ENCODE measurements at places on chromosomes 13 and 19.

GRCh38 chr13:20512042-20512683 is 13.5 kb downstream of the CRYL1 start:
- DNase-seq = no peak

- no peak for DNase-seq
Measured at GRCh38 chr19:49906879-49907564, 10.3 kb upstream of the IL4I1 start.

DNA sequence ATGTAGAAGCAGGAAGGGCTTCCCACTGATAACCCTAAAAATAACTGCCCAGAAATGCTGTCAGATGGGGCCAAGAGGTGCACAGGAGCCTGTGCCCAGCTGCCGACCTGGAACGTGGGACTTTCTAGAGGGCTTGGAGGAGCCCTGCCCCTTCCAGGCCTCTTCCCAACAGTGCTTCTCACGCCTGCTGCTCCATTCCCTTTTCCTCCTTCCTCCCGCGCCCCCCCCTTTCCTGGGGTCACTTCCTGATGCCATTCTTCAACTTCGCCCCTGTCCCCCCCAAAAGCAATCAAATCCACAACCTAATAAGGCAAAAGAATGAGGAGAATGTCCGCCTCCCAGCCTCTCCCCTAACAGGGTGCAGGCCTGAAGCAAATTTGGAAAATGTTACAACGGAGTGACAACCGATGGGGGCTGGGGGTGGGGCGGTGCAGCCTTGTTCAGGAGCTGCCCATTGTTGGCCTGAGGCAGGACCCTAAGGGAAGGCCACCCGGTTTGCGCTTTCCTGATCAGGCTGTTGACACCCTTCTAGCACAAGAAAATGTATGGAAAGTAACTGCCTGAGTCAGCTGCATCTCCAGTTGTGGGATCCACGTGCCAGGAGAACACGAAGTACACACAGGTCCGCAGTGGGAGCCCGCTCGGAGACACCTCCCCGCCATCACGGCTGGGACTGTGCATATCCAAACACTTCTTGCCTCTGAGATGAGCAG is 18.7 kb downstream of the ACTN4 start:
- DNase-seq = no peak

- DNase-seq = no peak
Measured at GRCh38 chr19:7515645-7516151, at the start of gene ZNF358. Gene ZNF358, plus strand, starts transcription at chr19:7516103. Its CDS starts 3,140 bp downstream, at chr19:7519243.

DNA sequence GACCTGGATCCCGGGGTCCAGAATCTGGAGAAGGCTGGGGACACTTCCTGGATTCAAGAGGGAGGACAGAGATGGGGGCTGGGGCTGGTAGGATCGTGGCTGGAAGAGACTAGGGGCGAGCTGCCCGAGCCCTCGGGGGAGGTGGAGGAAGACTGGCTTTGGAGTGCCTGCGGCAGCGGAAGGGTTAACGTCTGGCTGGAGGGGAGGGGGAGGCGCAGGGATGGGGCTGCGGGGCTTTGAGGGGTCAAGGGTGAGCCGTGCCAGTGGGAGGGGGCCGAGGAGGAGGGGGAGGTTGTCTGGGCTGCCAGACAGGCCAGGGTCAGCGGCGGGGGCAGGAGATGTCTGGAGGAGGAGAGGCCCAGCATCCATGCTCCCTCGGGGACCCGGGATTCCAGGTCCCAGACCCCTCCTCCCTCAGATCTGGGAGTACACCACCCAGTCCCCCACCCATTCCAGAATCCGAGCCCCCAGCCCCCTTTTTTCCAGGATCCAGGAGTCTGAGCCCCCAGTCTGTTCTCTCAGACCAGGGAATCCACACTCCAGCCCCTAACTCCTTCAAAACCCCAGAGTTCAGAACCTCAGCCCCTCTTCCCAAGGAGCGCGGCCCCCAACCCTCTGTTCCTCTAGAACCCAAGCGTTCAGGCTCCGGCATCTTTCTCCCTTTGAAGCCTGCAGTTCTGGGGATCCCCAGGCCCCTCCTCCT is 3.2 kb upstream of the SPACA6 start:
- no peak for DNase-seq

GRCh38 chr19:41619018-41619556 is 7.8 kb downstream of the CEACAM4 start:
- no peak for DNase-seq

GRCh38 chr13:35856084-35856483 is 275.1 kb downstream of the DCLK1 start:
- DNase-seq = no peak

DNA sequence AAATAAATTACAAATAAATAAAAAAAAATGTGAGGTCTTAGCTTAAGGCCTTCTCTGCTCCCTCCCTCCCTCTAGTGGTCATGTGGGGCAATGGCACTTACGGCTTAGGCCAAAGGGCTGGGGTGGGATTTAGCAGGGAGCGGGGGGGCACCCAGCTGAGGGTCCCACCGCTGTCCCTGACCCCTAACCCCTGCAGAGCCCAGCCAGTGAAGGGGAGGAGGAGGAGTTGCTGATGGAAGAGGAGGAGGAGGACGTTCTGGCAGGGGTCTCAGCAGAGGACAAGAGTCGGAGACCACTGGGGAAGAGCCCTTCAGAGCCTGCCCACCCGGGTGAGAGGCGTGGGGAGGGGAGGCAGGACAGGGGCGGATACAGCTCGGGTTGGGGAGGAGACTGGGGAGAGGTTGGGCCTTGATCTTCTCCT is 9.3 kb downstream of the MPND start:
- DNase-seq = no peak

- no peak for DNase-seq
Measured at GRCh38 chr19:16315825-16316505, 8.7 kb upstream of the KLF2 start.

GRCh38 chr13:110503037-110503901 is 58.3 kb downstream of the RAB20 start:
- DNase-seq = no peak

DNA sequence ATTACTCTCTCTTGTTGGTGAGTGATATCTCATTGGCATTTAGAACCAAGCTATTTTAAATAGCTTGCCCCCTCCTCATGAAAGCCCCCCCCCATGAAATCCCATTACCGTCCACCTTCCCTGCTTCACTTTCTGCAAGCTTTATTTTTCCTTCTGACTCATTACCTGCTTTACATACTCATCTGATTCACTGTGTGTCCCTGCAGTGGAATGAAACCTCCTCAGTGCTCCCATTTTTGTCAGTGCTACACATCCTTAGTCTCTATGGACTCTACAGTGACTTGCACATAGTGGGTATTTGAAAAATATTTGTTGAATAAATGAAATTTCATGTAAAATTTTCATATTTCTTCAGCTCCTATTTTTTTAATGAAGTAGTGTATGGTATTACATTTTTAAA is 62.3 kb downstream of the DOCK9 start:
- DNase-seq = no peak

- DNase-seq = no peak
Measured at GRCh38 chr19:46043519-46043918, 2.7 kb upstream of the IGFL4 start.

GRCh38 chr13:98524391-98524790 is 52.5 kb downstream of the STK24 start:
- DNase-seq = no peak

GRCh38 chr19:45733160-45733810 is at the start of gene MEIOSIN:
Gene MEIOSIN, plus strand, starts transcription at chr19:45733439. Its CDS starts 1,938 bp downstream, at chr19:45735377.
- DNase-seq = no peak

- DNase-seq = no peak
Measured at GRCh38 chr13:114140131-114140905, 7.9 kb upstream of the RASA3 start.

- DNase-seq = no peak
Measured at GRCh38 chr13:94140511-94140910, 339.0 kb downstream of the DCT start.
